NCI-H1436 (cell line): ENCODE measurements at places on chromosomes 16 and 17.

GRCh38 chr16:77430360-77430759 is 4.5 kb downstream of the ADAMTS18 start:
- no peak for DNase-seq

DNA sequence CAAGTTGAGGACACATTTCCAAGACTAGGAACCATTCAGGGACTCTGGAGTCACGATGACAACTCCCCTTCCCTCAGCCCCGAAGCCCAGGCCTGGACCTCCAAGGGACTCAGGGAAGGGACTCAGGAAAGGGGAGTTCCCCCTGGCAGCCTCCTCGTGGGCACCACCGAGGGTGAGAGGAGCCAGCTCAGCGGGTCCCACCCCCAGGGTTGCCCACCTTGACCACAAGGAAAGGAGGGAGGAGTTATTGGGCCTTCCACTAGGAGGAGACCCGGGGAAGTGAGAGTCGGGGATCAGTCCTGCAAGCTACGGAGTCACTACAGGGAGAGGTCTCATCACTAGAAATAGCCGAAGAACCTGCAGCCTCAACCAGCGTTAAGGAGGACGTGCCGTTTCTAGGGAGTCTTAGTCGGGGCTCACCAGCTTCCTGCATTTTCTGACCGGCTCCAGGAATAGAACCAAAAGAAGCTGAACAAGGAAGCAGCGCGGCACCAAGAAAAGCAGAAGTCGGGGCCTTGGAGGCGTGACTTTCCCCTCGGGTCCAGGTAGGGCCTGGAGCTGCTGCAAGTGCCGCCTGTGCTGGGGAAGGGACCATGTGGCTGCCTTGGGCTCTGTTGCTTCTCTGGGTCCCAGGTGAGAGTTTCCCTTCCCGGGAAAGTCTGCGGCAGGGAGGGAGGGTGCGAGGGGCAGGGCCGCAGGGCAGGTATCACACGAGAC is at the start of gene CD300A:
Gene CD300A (plus strand): TSS at position 524 of the 717 bp plus-strand sequence. CDS start 70 bp downstream, at position 594.
- no peak for DNase-seq

GRCh38 chr17:63774141-63774968 is at the start of gene DDX42:
Gene DDX42 (plus strand): TSS chr17:63774170. CDS start chr17:63787050, 12,880 bp downstream.
- no peak for DNase-seq

GRCh38 chr17:31858642-31859486 is at the start of gene COPRS:
Gene COPRS (minus strand): TSS chr17:31859244. CDS start chr17:31859199, 45 bp downstream.
- DNase-seq = peak; percentile 89

- DNase-seq = no peak
Measured at GRCh38 chr16:10070591-10070990, 111.6 kb downstream of the GRIN2A start.

GRCh38 chr17:33927732-33928133 is 327.4 kb upstream of the CCL2 start:
- DNase-seq = peak; percentile 9

DNA sequence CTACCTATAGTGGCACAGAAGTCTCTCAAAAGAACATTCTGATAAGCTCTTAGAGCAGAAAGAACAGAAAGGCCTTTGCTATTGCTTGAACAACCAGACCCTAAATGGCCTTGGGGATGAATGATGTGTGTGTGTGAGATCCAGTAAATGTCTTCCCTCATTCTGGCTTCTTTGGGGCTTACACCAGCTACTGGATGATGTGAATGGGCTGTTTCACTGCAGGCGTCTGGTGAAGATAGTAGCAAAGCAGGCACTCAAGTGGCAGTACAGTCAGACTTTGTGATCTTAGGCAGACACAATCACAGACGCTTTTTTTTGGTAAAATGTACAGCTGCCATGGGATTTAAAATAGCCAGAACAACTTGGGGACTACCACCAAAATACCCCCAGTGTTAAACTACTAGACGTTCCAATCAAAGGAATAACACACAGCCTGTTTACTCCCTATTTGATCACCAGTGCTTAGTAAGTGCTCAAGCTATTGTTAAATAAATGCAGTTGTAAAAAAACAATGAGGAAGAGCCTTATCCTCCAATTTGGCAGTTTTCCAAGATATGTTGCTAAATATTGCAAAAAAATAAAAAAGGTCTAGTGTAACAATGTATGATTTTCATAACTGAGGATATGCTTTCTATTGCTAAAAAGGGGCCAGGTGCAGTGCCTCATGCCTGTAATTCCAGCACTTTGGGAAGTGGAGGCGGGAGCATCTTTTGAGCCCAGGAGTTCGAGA is 17.9 kb downstream of the NDUFAB1 start:
- no peak for DNase-seq

- no peak for DNase-seq
Measured at GRCh38 chr16:89026121-89026612, 49.2 kb upstream of the CBFA2T3 start.

GRCh38 chr17:57228911-57229310 is 27.4 kb upstream of the MSI2 start:
- DNase-seq = no peak

DNA sequence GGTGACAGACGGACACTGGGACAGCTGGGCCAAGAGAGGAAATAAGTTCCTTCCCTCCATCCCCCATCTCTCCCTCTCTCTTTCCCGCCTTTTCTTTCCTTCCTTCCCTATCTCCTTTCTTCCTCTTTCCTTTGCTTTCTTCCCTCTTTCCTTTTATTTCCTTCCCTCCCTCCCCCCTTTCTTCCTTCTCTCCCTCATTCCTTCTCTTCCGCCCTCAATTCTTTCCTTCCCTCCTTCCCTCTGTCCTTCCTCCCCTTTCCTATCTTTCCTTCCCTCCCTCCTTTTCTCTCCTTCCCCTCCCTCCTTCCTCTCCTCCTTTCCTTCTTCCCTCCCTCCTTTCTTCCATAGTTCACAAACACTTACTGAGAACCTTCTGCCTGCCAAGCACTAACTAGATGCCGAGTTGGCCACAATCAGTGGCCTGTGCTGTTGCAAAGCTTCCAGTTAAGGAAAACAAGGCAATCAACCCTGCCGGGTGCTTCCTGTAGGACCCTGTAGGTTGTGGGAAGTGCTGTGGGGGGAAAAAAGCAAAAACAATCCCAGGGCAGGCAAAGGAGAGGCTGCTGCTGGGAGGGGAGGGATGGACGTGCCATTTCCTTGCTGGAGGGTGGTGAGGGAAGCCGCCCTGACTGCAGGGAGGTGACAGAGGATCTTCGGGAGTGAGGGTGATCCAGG is 31.7 kb downstream of the ABCC6 start:
- DNase-seq = no peak

GRCh38 chr16:62060089-62060488 is 23.9 kb upstream of the CDH8 start:
- DNase-seq = no peak

GRCh38 chr17:69954241-69954925 is 120.6 kb upstream of the KCNJ16 start:
- DNase-seq = no peak
